Stimulated activated naive CD4-positive, alpha-beta T cell treated with Interleukin-2 at 50 U/mL for 16 hours (primary cell): ENCODE measurements at places on chromosomes 4 and X.

GRCh38 chr4:14124816-14125215 lies 497.3 kb upstream of the BOD1L1 start:
- no peak for DNase-seq

GRCh38 chrX:154649503-154650220 lies 3.7 kb downstream of the CTAG2 start:
- DNase-seq, result no peak

DNA sequence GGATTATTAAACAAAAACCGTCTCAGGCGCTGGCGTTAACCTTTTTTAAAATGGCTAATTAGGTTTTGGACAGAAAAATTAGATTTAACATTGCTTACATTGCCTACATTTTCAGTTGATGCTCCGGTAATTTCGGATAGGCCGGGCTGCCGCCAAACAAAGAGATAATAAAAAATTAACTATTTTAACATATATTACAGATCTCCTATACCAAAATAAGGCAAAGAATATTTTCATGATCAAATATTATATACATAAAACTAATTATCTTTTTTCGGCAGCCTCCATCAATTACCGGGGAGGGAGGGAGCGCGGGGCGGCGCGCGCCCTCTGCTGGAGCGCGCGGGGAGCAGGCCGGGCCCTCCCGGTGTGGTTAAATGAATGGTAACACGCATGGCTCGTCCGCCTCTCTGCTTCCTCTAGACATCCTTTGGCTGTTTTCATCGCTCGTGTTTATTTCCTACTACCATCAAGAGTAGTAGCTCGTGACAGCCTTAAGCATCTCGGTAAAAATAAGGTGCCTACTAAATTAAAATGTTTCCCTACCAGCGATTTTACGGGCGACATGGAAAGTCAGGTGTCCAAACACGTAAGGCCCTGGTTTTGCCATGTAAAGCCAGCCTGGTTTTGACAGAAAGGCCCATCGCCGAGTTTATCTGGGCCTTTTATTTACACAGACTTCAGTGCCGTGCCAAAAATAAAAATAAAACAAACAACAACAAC lies 52.4 kb upstream of the TMEM33 start:
- DNase-seq, result no peak

GRCh38 chr4:7803371-7803770 lies 136.3 kb downstream of the AFAP1 start:
- DNase-seq, result no peak

DNA sequence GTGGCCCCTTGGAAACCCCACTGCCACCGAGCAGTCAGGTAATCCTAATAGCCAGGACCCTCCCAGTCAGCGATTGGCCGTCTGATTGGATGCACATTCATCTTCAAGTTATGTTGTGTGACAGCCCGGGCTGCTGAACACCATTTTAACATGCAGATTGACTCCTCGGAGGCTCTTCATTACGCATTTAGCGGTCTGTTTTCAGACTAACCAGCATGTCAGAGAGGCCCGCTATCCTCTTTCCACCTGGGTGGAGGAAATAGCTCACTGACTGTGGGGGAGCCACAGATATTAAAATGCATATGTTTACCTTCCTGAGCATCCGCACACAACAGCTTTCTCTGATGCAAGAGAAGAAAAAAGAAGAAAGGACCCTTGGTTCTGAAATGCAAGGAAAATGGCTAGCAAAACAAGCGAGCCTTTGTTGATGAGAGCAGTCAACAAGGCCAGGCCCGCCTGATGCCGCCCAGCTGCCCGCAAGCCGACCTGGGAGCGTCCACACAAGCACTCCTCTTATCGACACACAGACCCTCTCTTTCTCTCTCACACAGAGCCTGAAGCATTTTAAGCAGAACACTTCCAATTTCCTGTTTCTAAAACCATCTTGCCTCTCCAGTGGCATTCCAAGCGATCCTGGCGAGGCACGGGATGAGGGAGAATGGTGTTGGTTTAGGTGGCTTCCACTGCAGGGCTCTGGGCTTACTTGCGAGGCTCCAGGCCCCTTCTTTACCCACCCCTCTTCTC lies 118.3 kb downstream of the MGST2 start:
- DNase-seq, result no peak

DNA sequence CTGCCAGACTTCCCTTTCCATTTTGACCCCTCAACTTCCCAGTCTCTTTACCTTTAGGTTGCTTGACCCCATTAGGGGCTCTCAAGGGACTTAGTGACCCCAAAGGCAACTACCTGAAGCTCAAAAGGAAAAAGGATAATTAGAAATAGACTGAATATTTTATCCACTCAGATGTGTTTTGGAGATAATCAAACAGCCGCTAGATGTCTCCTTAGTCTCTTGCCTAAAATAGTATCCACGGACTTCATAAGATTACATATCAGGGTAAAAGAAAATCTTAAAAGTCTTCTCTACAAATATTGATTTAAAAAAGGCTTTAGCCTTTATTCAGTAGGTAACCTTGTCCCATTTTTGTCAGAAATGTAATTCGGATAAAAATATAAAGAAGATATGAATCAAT lies 21.0 kb upstream of the RHOXF2 start:
- DNase-seq, result no peak

DNA sequence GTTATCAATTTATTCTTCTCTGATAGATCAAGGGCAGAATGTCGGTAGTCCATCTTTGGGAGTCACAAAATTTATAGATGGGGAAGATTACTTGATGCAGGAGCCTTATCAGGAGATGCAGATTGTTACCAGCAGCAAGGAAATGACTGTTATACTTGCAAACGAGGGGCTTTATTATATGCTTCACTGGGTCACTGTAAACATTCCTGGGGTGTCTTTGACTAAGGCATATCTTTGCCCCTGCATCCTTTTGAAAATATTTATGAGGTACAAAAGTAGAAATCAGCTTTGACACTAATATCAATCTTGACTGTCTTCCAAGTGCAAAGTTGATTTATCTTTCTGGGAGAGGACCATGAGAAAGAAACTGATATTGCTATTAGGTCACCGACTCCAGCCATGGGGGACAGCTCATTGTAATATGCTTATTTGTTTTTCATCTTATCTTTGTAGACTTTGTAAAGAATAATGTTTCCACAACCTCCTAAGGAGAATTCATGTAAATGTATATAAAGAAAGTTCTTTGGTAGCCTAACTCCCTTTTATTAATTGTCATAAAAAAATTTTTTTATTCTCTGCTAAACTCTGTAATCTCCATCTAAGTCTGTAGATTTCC lies 177.3 kb upstream of the EMCN start:
- DNase-seq, result no peak

DNA sequence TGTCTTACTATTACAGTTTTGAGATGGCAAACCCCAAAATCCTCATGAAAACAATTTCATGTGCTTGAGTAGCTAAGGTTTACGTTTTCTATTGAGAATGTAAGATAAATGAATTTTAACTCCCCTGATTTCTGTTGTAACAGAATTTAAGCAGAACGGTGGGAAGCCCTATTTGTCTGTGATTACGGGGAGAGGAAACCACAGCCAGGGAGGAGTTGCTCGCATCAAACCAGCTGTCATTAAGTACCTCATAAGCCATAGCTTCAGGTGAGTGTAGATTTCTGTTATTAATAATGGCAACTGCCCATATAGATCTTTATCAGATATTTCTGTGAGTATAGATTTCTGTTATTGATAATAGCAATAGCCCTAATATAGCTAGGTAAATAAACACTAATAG lies 44.2 kb upstream of the RHOH start:
- DNase-seq, result no peak

GRCh38 chr4:182644683-182645050 lies 272.5 kb downstream of the DCTD start:
- DNase-seq, result no peak

DNA sequence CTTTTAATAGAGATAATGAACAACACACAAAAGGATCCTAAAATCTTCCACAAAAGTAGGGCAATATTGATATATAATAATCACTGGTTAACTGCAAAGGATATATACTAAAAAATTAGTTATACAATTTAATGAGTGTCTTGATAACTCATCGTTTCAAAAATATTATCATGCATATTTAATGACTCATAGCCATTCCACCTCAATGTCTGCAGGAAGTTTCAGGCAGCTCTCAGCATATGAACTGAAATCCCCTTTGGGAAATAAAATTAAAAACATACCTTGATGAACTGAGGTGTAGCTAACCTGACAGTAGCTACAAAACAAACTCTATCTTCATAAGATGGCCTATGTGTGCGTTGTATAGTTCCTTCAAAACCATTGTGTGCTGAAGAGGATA lies 62.9 kb downstream of the TMEM165 start:
- DNase-seq, result no peak

DNA sequence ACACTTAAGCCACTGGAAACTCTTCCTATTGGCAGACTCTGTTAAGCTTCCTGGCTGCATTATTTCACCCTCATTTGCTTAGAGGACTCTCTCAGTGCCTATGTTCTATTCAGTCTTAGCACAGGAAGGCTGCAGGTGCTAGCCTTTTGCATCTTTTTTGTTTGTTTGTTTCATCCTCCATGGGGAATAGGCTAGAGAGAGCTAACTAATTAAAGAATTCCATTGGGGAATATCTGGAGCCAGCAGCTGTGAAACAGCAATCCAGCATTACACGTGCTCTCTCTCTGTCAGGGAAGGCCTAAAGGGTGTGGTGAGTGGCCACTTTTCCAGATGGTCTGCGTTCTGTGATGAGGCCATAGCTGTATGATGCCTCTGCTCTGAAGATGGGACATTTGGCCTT lies 633.6 kb downstream of the SPRY1 start:
- DNase-seq, result no peak

GRCh38 chr4:15855804-15856475 lies 77.8 kb downstream of the CD38 start:
- no peak for DNase-seq

DNA sequence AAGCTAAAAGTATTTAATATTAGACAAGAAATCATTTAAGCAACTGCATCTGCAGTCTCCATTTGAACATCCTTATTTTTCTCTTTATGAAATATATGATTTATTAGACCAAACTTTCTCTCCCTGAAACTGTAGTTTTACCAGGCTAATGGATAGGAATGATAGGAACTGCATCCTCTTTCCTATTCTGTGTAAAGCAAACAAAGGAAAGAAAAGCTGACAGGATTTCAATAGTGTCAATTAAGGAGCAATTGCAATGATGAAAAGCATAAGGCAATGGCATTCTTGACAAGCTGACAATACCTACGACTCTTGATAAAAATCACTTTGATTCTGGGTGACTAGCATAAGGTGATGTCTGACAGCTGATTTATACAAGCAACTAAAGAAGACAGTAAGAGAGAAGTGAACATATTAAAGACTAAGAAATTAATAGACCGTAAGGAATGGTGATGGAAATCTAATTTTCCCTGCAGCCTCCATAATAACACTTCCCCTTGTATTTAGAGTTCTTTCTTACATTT lies 502.5 kb downstream of the TECRL start:
- DNase-seq, result no peak
